ENCODE measurements at places on chromosomes 2 and 18. TPM values are rescaled to one million over a fixed set of nuclear protein-coding genes. Genes with fewer than 3 reads are reported as not detected.

The ASXL3 gene
- not detected for total RNA-seq

DNA sequence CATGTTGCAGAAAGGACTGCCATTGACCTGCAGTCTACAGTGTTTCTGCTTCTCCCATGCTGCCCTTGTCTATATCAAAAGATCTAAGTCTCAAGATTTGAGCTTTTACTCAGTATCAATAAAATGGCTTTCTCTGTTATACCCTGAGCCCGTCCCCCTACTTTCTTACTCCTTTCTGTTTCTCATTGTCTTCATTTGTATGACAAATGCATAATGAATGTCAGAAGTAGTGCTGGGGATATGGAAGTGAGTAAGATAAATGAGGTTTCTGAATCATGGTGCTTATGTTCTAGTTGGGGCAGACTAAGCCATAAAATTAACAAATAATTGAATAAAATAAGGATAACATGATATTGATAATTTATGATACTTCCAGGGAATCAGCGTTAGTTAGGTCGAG, 128.6 kb downstream of the PARD3B start:
- no peak for DNase-seq

The MBP gene
- total RNA-seq = 60.2 TPM

GRCh38 chr2:39725401-39725800, 53.7 kb downstream of the THUMPD2 start:
- DNase-seq = no peak

- DNase-seq = peak; percentile 78
Measured at GRCh38 chr2:64478502-64479230, 24.7 kb downstream of the LGALSL start.

DNA sequence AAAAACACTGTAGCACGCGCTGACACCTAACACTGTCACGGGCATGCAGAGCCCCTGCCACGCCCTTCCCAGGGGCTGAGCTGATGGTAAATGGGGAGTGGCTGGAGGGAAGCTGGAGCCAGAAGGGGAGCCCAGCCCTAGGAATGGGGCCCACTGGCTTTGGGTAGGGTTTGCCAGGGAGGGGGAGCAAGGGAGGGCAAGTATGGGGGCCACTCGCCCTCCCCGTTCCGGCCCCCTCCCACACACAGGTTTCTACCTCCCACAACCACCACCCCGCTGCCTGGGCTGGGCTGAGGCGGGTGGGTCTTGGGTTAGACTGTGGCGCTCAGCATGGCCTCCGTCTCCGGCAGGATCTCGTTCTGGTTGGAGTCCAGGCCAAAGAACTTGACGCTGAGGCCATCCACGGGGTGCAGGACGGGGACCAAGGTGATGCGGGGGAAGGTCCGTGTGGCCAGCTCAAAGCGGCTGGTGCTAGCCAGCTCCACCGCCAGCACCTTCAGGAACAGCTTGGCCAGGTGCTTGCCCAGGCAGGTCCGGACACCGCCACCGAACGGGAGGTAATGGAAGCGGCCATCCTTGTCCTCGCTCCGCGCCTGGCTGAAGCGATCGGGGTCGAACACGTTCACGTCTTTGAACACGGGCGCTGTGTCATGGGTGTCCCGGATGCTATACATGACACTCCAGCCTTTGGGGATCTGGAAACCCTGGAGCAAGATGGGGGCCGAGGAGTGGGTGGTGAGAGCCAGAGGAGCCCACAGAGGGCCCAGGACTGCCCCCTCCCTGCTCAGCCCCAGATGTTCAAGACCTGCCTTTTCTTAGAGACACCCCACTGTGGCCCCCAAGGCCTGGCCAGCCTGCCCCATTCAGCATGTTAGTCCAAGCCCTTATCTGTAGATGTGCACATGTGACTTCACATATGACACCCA, 15.5 kb downstream of the CYP26B1 start:
- DNase-seq = no peak

- DNase-seq = no peak
Measured at GRCh38 chr2:76640905-76641304, 881.3 kb downstream of the LRRTM4 start.

DNA sequence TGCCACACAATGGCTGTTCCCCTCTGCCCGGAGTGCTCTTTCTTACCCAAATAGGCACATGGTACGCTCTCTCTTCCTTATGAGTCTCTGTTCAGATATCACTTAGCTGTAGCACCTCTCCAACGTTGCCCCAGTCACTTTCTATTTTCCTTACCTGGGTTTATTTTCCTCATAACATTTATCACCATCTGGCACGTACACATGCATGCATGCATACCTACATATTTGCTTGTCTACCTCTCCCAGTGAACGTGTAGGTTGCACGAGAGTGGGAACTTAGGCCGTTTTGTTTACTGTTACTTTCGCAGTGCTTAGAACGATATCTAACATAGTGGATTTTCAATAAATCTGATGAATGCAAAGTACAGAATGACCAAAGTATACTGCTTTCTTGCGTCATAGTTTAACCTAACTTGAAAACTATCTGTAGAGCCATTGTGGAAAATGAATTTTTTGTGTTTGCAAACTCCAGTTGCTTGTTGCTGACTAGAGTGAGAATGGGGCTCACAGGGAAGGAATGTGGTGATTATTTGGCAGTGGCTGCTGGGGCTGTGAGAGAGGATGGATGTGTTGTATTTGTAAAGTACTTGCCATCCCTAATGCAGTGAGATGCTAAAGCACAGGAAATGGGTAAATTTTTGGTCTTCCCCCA, 47.1 kb downstream of the ACSL3 start:
- no peak for DNase-seq

GRCh38 chr2:193793914-193794313, 1599.2 kb upstream of the TMEFF2 start:
- no peak for DNase-seq

- DNase-seq = no peak
Measured at GRCh38 chr2:109436610-109437225, 177.0 kb downstream of the SEPTIN10 start.

The KCNS3 gene
- not detected for total RNA-seq

- no peak for DNase-seq
Measured at GRCh38 chr2:105868060-105868459, 123.3 kb downstream of the NCK2 start.

DNA sequence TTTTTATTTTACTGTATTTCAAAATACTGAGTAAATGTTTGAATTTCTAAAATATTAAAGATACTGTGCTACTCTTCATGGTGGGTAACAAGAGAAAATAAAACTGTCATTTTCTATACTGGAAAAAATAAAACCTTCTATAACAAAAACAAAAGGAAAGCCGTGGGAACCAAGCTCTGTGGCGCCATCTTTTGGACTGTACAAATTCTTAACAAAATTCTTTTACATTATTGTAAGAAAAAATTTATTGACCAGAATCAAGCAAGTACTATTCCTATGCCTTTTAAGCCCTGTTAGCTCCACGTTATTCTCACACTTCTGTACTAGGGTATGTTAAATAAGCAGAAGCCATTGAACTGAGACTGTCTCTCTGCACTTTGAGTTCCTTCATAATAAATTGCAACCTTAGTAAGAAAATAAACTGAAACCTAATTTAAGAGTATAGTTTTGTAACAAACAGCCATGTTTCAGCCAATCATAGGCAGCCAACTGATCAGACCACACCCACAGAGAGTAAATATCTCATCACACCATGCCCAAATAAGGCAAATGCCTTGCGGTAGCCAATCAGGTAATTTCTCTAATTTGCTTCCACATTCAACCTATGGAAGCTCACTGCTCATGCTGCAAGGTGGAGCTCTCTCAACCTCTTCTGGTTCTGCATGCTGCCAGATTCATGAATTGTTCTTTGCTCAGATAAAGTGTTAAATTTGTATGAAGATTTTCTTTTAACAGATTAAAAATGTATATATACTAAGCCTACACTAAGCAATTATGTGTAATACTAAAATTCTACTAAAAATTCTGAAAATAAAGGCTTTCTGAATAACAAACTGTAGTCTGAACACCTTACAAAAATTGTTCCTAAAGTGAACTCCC, 42.2 kb downstream of the HIBCH start:
- peak; percentile 67 for DNase-seq

The FBXO48 gene
- total RNA-seq = 1.2 TPM

GRCh38 chr18:7512348-7512747, 54.8 kb upstream of the PTPRM start:
- DNase-seq = no peak

DNA sequence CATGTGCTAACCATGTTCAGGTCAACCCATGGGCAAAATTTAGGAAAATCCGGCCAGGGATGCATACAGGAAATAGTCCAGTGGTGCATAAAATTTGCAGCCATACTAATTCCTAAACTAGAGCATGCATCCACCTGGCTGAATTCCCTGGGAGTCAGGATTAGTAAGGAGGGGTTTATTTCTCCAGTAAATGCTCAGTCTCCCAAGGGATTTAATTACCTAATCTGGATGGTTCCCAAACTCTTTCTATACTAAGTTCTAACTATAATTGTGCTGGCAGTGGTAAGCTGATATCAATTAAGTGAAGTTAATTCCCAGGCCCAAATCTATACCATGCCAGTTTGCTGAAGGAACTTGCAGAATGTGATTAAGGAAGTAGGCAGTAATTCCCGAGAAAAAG, 26.2 kb upstream of the EVA1A start:
- no peak for DNase-seq

The FOXD4L1 gene
- total RNA-seq = 0.17 TPM

The ZCCHC2 gene
- 52.8 TPM for total RNA-seq

- DNase-seq = no peak
Measured at GRCh38 chr2:171615069-171615468, 72.2 kb upstream of the DYNC1I2 start.

DNA sequence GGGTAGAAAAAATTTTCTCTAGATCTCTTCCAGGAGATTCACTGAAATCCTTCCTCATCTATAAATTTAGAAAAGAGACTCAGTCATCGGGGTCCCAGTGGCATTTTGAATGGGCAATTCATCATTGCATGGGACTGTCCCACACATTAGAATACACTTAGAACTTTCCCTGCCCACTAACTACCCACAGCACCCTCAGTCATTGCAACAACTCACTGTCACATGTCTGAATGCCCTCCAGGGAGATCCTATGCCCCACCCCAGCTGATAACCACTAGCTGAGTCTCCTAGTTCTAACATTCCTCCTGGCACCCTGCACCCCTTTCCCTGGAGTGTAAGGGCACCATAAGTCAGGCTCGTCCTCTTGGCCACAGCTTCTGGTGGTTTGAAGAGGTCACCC, 89.6 kb downstream of the INSIG2 start:
- DNase-seq = no peak

GRCh38 chr18:33507019-33507418, 66.5 kb upstream of the CCDC178 start:
- no peak for DNase-seq

The FEV gene
- not detected for total RNA-seq

DNA sequence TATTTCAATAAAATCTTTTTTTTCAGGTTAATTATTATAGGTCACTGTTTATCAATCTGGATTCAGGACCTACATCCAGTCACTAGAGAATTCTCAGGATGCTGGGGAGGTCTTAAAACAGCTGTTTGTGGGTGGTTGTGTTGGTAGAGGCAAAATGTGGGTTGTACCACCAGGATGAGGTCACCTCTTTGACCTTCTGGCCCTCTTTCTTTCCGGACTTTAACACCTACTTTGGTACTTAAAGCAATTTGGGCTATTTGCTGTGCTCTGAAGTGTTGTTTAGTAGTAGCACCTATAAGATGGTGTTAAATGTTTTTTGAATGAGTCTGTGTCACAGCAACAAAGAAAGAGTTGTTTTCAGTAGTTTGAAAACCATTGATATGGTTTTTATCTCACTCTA, 14.6 kb downstream of the EML4 start:
- DNase-seq = no peak

The NTSR2 gene
- not detected for total RNA-seq

DNA sequence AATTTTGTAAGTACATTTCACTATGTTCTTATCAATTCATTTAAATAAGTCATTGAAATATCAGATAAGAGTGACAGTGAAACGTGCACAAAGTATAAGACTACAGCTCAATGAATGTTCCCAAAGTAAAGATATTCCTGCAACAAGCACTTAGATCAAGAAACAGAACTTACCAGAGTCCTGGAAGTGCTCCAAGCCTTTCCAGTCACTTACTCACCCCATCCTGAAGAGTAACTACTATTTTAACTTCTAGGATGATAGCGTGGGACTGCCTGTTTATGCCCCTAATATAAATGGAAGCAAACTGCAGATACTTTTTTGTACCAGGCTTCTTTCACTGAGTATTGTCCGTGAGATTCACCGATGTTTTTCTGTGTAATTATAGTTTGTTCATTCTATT, 768.9 kb downstream of the SLC4A3 start:
- no peak for DNase-seq

- no peak for DNase-seq
Measured at GRCh38 chr2:42009657-42010580, 37.9 kb upstream of the PKDCC start.

DNA sequence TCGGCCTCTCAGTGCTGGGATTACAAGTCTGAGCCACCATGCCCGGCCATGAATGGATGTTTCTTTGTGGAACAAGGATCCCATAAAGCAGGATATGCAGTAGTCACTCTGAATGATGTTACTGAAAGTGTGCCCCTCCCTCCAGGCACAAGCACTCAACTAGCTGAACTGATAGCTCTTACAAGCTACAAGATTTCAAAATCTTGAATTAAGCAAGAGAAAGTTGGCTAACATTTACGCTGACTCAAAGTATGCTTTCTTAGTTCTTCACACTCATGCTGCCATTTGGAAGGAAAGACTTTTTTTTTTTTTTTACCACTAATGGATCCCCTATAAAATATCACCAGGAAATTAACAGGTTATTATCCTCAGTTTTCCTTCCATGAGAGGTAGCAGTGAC, 549.0 kb upstream of the PKDCC start:
- DNase-seq = no peak

GRCh38 chr18:23263551-23264235, 128.4 kb downstream of the CABLES1 start:
- no peak for DNase-seq

The CPO gene
- total RNA-seq = not detected

The HOXD10 gene
- not detected for total RNA-seq

The LHCGR gene
- not detected for total RNA-seq

DNA sequence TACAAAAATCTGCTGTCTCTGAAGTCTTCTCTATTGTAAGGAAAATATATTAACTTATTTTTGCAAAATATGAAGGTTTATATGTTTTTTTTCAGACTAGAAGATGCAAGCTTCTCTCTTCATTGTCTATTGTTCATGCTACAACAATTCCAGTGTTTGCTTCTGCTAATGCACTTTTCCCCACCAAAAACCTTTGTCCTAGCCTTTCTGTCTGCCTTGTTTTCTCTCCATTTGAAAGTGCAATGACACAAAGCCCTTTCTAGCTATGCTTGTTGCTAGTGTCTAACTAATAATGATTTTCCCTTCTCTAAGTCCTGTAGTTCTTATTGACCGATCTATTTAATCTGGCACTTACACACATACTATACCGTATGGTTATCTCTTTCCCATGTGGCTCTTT, 369.5 kb upstream of the CELF4 start:
- no peak for DNase-seq

- no peak for DNase-seq
Measured at GRCh38 chr2:61371027-61371426, 99.9 kb downstream of the USP34 start.

DNA sequence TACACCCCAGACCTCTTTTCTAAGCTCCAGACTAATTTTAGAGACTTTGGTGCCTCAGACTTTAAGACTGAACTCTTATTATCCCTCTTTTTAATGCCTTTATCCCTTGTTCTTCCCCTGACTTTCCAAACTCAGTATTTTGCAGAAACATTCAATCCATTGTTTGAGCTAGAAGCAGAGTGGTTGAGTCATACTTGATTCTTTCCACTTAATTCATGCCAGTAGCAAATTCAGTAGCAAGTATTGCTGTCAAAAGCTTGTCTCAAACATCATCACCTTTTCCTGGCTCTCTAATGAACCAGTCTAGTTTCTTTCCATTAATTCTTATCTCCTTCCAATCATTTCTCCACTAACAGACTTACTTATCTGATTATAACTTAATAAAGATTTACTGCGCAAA, 699.7 kb upstream of the ZNF804A start:
- no peak for DNase-seq

GRCh38 chr2:144796164-144796563, 276.2 kb upstream of the ZEB2 start:
- no peak for DNase-seq
